ENCODE measurements at places on chromosomes 12 and 14.

DNA sequence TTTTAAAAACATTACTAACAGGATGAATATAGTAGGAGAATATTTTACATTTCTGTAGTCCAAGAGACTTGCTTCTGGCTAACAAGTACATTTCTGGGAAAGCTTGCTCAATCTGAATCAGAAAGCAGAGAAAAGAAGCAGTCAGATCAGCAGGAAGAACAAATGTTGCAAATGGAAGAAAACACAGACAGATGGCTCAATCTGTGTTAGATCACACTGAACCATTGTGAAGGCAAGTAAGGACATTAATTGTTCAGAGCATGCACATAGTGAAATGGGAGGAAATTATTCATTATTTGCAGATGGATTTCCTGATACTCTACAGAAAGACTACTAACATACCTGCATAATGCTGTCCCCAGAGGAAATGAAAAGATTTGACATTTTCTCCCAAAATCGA, 65.2 kb upstream of the CNOT2 start:
- no peak for DNase-seq

GRCh38 chr14:38522724-38523123, 266.8 kb upstream of the CLEC14A start:
- DNase-seq: no peak

GRCh38 chr12:93387780-93388179, 10.1 kb downstream of the NUDT4 start:
- peak; percentile 34 for DNase-seq

DNA sequence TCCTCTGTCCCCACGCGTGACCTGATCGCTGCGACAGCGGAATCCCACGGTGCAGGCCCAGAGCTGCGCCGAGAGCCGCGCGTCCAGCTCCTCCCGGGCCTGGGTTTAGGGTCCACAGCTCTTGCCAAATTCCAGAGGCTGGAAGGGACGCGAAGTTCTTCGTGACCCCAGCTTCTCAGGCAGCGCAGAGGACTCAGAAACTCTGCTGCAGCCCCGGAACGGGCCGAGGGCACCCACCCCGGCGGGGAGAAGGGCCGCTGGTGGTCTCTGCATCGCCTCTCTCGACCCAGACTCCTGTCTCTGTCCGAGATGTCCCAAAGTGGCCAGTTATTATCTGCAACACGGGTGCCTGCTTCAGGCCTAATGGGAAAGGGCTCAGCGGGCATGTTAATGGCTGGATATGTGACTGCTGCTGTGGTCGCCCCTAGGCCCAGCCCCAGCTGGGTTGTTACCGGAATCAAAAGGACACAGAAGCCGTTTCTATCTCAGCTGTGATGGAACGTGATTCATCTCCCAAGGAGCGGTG, 236.4 kb downstream of the VRK1 start:
- no peak for DNase-seq

DNA sequence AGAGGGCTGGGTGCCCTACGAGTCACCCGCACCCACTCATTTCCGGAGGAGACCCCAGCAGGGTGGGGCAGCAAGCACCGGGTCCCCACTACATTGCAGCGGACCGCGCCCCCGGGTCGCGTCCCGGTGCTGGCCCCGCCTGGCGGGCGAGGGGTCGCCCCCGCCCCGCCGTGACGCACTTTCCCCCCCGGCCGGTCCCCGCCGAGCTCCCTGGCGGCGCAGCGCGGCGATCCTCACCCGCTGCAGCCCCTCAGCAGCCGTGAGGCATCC, 106.1 kb downstream of the PRICKLE1 start:
- DNase-seq: peak; percentile 22

DNA sequence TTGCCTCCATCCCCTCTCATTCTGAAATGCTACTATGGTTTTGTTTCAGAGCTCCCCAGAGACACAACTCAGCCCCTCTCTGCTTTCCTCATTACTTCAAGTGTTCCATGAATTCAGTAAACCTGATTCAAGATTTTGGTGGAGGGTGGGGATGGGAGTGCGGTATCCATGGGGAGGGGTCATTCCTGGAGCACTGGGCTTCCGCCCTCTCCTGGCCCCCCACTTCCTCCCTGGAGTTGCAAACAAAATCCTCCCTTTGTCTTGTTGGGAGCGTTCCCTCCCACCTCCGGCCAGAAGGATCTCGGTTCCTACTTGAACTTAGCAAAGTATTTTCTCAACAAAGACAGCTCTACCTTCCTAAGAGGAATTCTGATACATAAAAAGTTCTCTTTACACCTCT, 71.8 kb upstream of the LTA4H start:
- no peak for DNase-seq

- DNase-seq: no peak
Observed at GRCh38 chr12:127025545-127025944, 1241.4 kb upstream of the TMEM132C start.
